ENCODE measurements at places on chromosomes 5 and 9.
A peak's percentile ranks its signal among the peaks of the same experiment; 100 is the strongest.

DNA sequence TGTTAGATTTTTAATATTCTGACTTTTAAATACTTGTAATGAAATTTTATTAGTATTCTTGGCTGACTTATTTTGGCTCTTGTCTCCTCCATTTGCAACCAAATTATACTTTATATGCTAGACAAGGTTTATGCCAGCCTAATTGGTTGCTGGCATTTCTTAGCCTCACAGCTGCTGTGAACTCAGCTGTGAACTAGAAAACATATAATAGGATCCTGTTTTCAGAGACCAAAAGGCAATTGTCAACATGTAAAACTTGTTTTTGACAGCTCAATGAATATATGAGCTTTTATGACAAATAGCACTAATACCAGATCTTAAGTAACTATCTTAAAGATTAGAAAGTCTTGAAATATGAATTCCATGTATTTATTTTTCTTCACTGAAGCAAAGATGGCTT is 25.9 kb downstream of the KIF2A start:
- peak; percentile 26 for DNase-seq

- DNase-seq, result no peak
These were observed 46.5 kb downstream of the EPB41L4A start for GRCh38 chr5:112372543-112372942.

- no peak for DNase-seq
These were observed 7.2 kb upstream of the MYORG start for GRCh38 chr9:34383904-34384303.

- DNase-seq, result no peak
These were observed 89.2 kb downstream of the SEMA4D start for GRCh38 chr9:89408628-89409101.

DNA sequence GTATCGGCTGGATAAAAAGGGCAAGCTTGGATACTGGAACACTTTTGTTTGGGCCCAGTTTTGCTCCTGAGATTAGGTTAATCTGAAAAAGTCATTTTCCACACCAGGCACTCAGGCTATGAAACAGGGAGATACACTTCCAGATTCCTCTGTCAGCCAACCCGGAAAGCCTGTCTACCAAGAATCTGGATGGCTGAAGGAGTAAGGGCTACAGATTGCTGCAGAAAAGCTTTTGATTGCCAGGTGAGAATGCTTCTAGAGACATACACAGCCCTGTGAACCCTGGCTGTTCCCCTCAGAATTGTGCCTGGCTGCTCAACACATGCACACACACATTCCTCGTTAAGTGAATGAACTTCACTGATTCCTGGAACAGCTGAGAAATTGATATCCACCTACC is 114.4 kb downstream of the PSD2 start:
- DNase-seq, result no peak

DNA sequence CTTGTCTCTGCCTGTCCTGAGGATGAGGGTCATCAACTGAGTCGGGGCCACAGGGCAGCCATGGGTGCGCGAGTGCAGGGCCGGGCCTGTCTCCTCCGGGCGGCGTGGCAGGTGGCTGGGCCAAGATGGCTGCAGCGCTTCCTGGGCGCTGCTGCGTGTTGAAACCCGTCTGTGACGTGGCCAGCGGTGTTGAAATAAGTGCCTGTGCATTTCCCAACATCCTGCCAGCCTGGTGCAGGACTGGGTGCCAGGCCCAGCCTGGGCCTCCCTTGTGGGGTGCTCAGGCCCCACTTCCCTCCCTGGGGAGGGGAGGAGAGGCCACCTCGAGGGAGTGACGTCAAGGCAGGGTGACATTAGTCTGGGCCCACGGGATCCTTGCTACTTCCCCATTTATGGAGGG is 45.5 kb downstream of the RXRA start:
- DNase-seq, result no peak

- peak; percentile 87 for DNase-seq
These were observed 36.8 kb upstream of the SSBP2 start for GRCh38 chr5:81787474-81788242.

- DNase-seq, result no peak
These were observed 2.8 kb downstream of the LCN15 start for GRCh38 chr9:136761545-136761981.

- DNase-seq, result peak; percentile 54
These were observed 63.3 kb upstream of the SMC5 start for GRCh38 chr9:70195456-70195855.

- DNase-seq, result no peak
These were observed 97.8 kb upstream of the IQGAP2 start for GRCh38 chr5:76305269-76305668.

Data from LHCN-M2 (cell line).